ENCODE measurements at places on chromosomes 7 and 10. TPM values are rescaled to one million over a fixed set of nuclear protein-coding genes. Genes with fewer than 3 reads are reported as not detected.

Gene JCAD
- 8.0 TPM for total RNA-seq

Gene RADIL
- total RNA-seq = 0.13 TPM

Gene EZH2
- 2.3 TPM for total RNA-seq

Gene HTR7
- total RNA-seq = 21.2 TPM

Gene SUN3
- total RNA-seq = not detected

Gene CALN1
- not detected for total RNA-seq
